Kidney epithelial cell (primary cell): ENCODE measurements at places on chromosomes 16 and 17. TPM values are rescaled to one million over a fixed set of nuclear protein-coding genes. Genes with fewer than 3 reads are reported as not detected.

FOXL1 gene
- 9.0 and 9.2 TPM in 2 replicates for total RNA-seq

ASIC2 gene
- total RNA-seq, result 0.14 and 0.25 TPM in 2 replicates

SLC4A1 gene
- not detected in 2 replicates for total RNA-seq

KRTAP4-7 gene
- not detected in 2 replicates for total RNA-seq

SLX4 gene
- 6.4 and 7.7 TPM in 2 replicates for total RNA-seq

DPEP2NB gene
- total RNA-seq, result not detected in 2 replicates

DNA sequence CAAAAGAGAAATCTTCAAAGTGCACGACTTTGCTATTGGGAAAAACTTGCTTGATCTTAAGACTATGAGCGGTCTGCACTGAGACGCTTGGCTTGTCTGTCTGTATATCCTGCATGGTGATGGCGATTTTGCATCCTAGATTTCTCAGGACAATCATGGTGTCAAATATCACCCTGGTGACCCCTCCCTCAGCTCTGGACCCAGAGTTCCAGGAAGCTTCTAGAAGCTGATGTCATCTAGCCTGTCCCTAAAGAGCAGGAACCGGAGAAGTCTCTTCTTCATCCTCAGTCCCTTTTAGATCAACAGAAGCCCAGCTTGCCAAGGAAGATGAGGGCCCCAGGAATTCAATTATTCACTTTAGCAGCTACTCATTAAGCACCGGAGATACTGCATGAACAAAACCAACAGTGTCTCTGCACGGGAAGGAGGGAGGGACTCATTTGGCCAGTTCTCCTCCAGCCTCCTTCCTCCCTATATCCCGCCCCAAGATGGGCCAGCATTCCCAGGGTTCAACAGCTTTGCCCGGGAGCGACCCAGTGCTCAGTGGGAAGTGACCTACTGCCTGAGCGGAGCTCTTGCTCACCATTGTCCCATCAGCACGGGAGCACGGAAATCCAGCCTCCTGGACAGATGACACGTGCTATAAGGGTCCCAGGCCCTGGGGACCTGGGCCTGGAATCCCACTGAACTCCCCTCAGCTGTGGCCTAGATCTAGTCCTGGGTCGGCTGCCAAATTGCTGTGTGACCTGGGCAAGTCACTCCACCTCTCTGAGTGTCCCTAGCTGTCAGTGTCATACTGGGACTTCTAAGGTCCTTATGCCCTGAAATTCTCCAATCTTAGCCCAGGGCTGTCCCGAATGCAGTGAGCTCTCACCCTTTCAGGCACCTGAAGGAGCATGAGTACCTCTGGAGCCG, 3.8 kb downstream of the EMP2 start:
- no peak for DNase-seq

DNA sequence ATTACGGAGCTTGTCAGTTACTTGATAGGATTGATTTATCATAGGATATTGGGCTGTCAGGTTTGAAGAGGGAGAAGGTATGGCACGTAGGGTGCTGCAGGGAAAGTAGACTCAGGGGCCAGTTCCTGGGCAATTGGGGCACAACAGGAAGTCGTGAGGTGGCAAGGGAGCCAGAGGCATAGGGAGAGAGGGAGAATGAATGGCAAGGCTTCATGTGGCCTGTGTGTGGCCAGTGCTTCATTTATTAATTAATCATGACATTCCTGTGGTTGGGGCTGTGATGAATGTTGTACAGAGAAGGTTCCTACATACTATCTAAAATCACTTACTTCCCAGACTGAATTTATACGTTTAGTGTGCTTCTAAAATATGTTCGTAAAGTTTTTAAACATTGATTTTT, 19.3 kb downstream of the MFSD11 start:
- DNase-seq, result no peak

DNA sequence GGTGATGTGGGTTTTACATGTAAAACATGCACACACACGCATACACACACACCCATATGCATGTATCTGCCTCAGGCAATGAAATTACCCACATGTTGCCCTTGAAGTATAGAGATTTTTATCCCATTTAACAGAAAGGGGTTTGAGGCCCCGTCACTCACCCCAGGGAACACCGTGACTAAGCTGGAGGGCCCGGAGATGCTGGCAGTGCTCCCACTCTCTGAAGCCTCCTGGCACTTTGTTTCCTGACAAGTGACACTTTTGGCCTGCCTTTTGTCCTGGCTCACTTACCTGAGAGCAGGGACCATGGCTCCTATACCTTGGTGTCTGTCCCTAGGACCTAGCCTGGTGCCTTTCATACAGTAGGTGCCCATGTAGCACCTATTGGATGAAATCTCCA, 50.0 kb upstream of the TNRC6C start:
- DNase-seq, result no peak

- no peak for DNase-seq
Measured at GRCh38 chr16:88472637-88473205, 19.6 kb downstream of the ZFPM1 start.

DNA sequence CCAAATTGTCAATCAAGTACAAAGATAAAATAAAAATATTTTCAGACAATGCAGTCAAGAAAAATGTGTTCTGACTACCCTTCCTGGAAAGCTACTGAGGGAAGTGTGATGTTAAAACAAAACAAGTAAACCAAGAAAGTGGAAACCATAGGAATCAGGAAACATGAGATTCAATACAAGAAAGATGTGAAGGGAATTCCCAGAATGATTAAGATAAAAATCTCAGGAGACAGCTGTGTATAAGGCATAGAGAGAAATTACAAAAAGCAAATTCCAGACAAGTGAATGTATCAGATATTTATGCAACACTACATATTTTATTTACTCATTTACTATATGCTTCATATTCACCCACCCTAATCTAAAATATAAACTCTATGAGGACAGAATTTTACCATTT, 32.2 kb downstream of the TRIM37 start:
- no peak for DNase-seq

DNA sequence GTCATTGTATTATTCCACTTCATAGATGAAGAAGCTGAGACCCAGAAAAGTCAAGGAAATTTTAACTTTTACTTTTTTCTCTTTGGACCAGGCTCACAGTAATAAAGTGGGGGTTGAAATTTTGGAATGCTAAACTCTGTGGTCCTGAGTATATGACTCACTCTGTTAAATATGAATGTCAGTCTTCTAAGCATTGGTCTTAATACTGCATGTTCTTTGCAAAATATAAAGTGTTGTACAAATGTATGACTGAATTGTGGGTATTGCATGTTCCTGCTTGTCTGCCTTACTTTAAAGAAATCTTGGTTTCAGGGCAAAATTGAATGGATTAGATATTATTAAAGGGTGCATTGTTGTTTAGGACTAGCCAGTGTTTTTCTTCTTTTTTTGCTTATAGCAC, 950.8 kb upstream of the GOT2 start:
- DNase-seq, result no peak

DNA sequence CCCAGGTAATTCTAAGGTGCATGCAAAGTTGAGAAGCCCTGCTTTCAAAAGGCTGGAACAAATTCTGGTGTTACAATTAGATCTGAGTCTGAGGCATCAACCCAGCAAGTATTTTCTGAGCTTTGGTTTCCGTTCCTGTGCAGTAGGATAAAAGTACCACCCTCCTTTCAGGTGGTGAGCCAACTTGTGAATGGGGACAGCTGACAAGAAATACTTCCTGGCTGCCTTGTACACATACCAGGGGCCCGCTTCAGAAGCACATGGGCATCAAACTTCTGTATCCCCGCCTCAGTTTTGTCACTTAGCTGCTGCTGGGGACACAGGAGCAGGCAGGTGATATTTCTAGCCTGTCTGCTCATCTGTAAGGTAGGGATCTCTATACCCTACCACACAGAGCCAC, 252.2 kb downstream of the CPPED1 start:
- no peak for DNase-seq

DNA sequence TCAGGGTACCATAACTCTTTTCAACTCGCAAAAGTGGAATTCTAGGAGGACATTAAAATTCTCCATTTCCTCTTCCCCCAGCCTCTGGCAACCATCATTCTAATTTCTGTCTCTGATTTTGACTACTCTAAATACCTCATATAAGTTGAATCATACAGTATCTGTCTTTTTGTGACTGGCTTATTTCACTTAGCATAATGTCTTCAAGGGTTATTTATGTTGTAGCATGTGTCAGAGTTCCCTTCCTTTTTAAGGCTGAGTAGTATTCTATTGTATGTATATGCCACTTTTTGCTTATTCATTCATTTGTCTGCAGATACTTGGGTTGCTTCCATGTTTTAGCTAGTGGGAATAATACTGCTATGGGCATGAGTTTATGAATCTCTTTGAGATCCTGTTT, 12.0 kb downstream of the RNF135 start:
- DNase-seq, result no peak

DNA sequence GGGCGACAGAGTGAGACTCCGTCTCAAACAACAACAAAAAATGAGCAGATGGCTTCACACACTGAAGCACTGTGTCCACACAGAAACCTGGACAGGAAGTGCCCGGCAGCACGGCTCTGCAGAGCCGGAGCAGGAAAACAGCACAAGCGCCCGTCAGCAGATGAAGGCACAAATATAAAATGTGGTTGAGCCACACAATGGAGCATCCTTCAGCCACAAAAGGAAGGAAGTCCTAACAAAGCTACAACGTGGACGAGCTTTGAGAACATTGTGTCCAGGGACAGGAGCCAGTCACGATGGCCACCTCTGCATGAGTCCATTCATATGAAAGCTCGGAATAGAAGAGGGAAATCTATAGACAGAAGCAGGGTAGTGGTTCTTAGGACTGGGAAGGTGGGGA, 15.7 kb downstream of the RHBDF2 start:
- DNase-seq, result no peak

DNA sequence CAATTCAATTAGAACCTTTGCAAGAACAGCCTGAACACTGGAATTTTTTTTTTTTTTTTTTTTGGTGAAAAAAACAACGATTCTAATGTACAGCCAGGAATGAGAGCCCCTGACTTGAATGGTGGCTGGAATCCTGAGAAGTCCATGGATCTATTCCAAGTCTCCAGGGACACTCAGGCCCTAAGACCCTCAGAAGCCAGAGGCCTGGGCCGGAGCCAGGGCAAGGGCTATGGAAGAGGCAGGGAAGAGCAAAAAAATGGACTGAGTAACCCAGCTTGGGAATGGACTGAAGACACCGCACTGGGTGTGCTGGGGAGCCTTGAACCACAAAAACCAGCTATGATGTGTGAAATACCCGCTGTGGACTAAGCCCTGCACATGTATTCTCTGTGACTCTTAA, 60.3 kb upstream of the LHX1 start:
- no peak for DNase-seq

GRCh38 chr17:77264617-77265230, 124.0 kb downstream of the SEC14L1 start:
- DNase-seq, result no peak

GRCh38 chr16:27253526-27253930, 15.0 kb downstream of the NSMCE1 start:
- peak; percentile 73 for DNase-seq

DNA sequence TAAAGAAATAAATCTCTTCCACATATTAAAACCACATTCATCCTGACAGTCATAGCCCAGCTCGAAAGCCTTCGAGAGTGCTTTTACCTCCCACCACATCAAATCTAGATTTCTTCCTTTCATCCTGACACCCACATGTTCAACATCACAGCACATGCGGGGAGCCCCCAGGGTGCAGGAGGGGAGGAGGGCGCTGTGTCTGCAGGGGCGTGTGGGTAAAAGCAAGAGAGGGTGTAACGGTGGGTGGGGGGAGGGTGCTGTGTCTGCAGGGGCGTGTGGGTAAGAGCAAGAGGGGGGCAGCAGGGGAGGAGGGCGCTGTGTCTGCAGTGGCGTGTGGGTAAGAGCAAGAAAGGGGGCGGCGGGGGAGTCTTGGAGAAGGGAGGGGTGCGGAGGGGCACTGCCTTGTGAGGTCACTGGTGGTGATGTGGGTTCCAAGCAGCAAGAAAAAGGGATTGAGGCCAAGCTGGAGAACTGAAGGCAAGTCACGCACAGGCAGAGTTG, 34.7 kb downstream of the ADCY9 start:
- DNase-seq, result no peak

GRCh38 chr17:80826955-80827645, 164.5 kb upstream of the CHMP6 start:
- DNase-seq, result peak; percentile 76

DNA sequence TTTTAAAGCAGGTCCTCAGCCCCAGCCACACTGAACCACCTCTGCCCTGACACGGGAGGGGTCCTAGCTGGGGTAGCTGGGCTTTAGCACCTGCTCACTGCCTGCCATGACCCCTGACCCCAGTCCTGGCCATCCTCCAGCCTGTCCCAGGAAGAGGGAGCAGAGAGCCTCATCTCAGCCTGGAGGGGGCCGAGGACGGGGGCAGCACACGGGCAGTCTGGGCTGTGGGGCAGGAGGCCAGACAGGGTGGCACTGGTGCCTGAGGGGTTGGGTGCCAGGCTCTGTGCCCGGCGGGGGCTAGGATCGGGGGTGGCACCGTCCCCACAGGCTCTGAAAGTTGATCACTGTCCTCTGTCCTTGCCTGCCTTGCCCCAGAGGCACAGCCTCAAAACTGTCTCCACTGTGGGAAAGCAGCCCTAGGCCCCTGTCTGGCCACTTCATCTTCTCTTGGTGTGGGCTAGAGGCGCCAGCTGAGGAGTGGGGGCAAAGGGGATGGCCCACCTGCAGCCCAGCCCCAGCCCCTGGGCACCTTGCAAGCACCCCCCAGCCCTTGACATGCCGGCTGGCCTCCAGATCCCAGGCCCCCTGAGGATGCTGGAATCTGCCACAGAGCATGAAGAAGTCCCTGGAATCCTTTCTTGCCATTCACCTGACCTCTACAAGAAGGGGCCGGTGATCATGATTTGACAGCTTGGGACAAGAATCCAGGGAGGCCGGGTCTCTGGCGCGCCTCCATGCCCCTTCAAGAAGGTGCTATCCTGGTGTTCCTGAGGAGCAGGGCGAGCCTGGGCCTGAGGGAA, 15.7 kb downstream of the ENDOV start:
- no peak for DNase-seq

- peak; percentile 42 for DNase-seq
Measured at GRCh38 chr17:12765548-12765947, 23.8 kb upstream of the ARHGAP44 start.

DNA sequence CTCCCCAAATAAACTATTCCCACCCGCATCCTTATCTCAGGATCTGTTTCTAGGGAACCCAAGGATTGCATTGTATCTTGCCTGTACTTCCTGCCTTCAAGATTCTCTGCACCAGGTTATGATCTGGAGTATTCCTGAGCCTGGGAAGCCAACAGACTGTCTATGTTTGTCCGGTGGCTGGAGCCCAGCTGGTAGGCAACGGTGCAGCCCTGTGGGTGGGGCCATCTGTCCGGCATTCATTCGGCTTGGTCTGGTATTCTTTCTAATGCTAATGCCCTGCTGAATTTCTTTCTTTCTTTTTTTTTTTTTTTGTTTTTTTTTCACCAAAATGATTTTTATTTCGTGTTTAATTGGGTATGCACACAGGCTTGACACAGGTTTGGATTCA, 20.7 kb upstream of the TVP23A start:
- DNase-seq, result no peak

- no peak for DNase-seq
Measured at GRCh38 chr17:77628035-77628434, 330.5 kb upstream of the TNRC6C start.
